ENCODE measurements at places on chromosomes 13 and 19. TPM values are rescaled to one million over a fixed set of nuclear protein-coding genes. Genes with fewer than 3 reads are reported as not detected.

- no peak for DNase-seq
Measured at GRCh38 chr19:12792853-12793289, 1.6 kb downstream of the JUNB start.

GRCh38 chr19:5073153-5073844, 104.4 kb downstream of the KDM4B start:
- no peak for DNase-seq

DNA sequence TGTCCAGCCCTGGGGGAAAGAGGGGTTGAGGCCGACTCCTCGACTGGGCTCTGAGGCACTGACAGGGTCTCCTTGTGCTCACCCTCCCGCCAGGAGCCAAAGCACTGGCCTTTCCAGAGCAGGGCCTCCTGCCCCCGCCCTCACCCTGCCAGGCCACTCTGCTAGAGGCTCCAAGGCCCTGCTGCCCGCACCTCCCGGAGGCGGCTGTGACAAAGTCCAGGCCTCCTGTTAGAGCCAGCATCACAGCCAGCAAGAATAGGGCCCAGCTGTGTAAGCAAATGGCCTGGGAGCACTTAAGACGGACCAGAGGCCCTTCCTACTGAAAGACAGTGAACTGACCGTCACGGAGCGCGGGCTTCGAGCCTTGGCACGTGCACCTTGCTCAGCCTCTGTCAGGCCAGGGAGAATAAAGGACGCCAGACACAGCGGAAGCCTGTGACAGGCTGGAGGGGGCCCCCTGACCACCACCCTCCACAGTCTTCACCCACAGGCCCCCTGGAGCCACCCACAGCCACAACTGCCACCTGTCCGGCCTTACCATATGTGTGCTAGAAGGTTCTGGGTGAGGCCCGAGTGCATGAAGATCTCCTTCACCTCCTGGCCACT, 50.9 kb downstream of the EPS15L1 start:
- no peak for DNase-seq

DNA sequence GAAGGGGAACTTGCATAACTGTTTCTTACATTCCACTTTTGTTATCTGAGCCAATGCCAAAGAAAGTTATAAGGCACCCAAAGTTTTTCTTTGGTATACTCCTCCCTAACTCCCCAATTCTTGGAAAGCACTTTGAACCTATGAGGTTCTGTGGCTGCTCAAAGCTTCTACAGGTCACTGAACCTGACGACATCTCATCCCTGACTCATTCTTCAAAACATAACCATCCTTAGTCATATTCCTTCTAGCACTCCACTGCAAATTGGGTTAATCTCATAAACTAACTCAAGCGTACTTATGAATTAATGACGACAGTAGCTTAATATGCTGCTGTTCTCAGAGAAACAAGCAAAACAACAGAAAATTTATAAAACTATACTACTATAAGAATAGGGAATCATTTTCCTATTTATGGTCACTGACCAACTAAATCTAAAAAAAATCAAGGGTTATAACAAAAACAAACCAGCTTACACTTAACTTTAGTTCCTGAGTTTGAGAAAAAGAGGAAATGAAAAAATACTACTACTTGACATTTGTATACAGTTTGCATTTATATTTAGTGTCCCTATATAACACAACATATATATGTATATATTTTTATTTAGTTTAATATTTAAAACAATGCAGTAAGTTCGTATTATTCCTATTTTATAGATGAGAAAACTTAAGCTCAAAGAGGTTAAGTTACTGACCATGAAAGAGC, 69.1 kb downstream of the CAB39L start:
- DNase-seq: no peak

DNA sequence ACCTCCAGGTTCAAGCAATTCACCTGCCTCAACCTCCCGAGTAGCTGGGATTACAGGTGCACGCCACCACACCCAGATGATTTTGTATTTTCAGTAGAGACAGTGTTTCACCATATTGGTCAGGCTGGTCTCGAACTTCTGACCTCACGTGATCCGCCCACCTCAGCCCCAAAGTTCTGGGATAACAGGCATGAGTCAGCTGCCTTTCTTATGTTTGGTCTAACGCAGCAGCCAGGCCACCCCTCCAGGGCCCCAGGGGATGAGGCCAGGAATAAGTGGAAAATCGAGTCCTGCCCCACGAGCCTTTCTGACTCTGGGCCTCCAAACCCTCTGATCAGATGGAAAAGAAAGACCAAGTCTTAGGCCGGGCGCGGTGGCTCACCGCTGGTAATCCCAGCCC, 44.5 kb downstream of the CERS4 start:
- no peak for DNase-seq

Gene TPTE2
- total RNA-seq: not detected

Gene FBXO27
- total RNA-seq: 0.84 TPM

Gene ZNF226
- 6.6 TPM for total RNA-seq

Data from activated T-helper 2 cell treated with anti-CD3 and anti-CD28 coated beads, Interferon-gamma antibody, Interleukin-2, Interleukin-4, amounts not matched to agents 10 μg/mL and 5 μg/mL and 100 μg/mL, durations not matched to agents 14 hours and 24 hours and 36 hours (primary cell).